Right atrium auricular region (tissue), 2 donors: ENCODE measurements at places on chromosomes 7 and 10.

GRCh38 chr7:44967571-44968446 is 11.0 kb downstream of the MYO1G start:
- no peak for DNase-seq

- DNase-seq = no peak
Measured at GRCh38 chr7:148773334-148773733, 74.6 kb downstream of the CUL1 start.

- no peak for DNase-seq
Measured at GRCh38 chr7:133051066-133051465, 30.8 kb downstream of the CHCHD3 start.

DNA sequence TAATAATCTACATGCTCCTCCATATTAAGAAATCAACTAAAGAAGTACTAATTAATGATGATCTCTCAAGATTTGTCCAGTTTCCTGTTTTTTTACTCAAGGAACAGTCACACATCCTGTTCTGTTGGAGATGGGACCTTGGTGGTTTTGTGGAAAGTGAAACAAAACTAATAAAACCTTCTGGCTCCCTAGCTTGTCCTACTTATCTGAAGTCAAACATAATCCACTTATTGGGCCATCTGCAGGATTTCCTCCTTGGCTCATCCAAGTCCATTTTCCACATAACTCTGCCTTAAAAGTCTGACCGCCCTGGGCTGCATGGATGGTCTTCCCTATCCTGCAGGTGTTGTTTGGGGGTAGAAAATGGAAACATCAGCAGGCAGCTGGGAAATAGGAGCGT is 39.4 kb upstream of the TARP start:
- DNase-seq = no peak

- no peak for DNase-seq
Measured at GRCh38 chr10:78166261-78166660, 132.6 kb downstream of the RPS24 start.

DNA sequence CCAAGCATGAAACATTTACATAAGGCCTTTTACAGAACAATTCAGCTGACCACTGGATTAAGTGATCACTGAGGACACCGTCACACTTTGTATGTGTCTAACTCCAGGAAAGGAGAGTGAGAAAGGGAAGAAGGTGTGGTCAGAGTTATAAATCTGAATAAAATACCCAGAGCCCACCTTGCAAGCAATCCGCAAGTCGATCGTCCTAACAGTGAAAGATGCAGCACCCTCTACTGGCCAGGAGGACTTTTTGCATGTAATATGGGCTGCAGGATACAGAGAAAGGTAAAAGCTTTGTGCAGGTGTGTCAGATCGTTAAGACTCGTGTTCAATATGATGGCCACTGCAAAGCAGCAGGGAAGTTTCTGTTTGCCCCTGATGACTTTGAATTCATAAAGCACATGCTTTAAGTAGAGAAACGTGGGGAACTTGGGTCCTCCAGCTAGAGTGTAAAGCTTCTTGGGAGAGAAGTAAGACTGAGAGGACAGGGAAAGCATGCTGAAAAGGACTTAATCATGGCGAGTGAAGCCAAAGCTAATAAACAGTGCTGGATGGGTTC is 68.5 kb upstream of the BMPER start:
- no peak for DNase-seq
